ENCODE measurements at places on chromosomes 4 and X. TPM values are rescaled to one million over a fixed set of nuclear protein-coding genes. Genes with fewer than 3 reads are reported as not detected.

Gene RHOH
- 11.2 TPM for total RNA-seq

Gene ADH1A
- total RNA-seq = not detected

Gene PNMA6A
- 3.2 TPM for total RNA-seq

Gene TIGD4
- 4.1 TPM for total RNA-seq

Gene MCTS1
- total RNA-seq = 27.2 TPM

DNA sequence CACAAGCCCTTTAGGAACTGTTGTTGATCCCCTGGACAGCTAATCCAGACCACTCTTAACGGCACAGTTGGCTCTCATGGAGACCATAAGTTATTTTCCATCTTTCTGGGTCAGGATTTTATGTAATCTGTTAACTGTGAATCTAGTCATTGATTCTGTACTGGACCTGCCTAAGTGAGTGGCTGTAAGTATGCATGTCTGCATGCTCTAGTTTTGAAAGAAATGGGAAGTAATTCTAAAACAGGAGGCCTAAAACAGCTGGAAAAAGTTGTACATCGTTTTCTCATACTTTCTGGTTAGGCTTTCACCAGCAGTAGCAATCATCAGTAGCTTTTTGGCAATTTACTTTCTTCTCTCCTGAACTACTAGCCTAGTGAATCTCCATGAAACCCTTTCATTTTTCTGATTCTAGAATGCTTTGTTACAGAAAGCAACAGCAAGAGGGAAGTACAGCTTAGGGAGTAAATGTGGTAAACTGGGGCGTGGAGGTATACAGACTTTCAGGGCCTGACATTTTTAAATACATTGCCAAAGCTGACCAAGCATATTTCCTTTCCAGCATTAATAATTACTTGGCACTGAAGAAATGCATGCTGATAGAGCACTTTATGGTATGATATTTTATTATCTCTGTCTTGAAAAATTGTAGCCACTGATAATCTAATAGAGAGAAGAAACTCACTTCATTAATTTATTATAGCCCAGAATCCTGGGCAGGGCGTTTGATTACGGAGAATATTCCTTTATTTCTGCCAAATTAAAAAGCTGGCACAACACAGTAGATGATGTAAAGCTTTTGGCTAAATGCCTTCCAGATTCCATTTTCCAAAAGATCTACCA is 202.7 kb downstream of the BANK1 start:
- H3K36me3 ChIP-seq = no peaks in the 10 kb centered on the region
- H3K4me1 ChIP-seq = no peaks in the 10 kb centered on the region
- no peak overlapping the region for H3K4me3 ChIP-seq

- no peaks in the 10 kb centered on the region for H3K4me1 ChIP-seq
- no peaks in the 10 kb centered on the region for H3K27me3 ChIP-seq
- H3K36me3 ChIP-seq = no peaks in the 10 kb centered on the region
- no peak overlapping the region for H3K27ac ChIP-seq
- no peak overlapping the region for H3K4me3 ChIP-seq
Measured at GRCh38 chr4:187390646-187391045, 604.9 kb upstream of the ZFP42 start.

DNA sequence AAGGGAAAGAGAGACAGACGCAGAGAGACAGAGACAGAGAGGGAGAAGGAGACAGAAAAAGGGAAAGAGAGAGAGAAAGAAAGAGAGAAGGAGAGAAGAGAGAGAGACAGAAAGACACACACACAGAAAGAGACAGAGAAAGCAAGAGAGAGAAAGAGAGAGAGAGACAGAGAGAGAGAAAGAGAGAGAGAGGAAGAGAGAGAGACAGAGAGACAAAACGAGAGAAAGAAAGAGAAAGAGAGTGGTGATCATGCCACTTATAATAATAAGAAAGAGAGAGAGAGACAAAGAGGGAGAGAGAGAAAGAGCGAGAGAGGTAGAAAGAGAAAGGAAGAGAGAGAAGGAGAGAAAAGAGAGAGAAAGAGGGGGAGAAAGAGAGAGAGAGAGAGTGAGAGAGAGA is 51.4 kb downstream of the SHOX start:
- no peaks in the 10 kb centered on the region for H3K36me3 ChIP-seq
- H3K4me1 ChIP-seq = peaks cover 5% of the 10 kb centered on the region
- no peak overlapping the region for H3K4me3 ChIP-seq
- no peak for DNase-seq

GRCh38 chrX:134737061-134737460 is 78.8 kb upstream of the PLAC1 start:
- no peaks in the 10 kb centered on the region for H3K27me3 ChIP-seq
- no peak overlapping the region for H3K27ac ChIP-seq
- no peak for DNase-seq
- H3K4me1 ChIP-seq = peaks cover 5% of the 10 kb centered on the region
